Mesothelial cell of epicardium (in vitro differentiated cells): ENCODE measurements at places on chromosomes 5 and 9. TPM values are rescaled to one million over a fixed set of nuclear protein-coding genes. Genes with fewer than 3 reads are reported as not detected.

- H3K4me1 ChIP-seq, result peaks cover 38% of the 10 kb centered on the region
- DNase-seq, result no peak
- H3K27me3 ChIP-seq, result no peaks in the 10 kb centered on the region
- H3K36me3 ChIP-seq, result peaks cover 5% of the 10 kb centered on the region
Observed at GRCh38 chr9:14079440-14079839, 234.5 kb downstream of the NFIB start.

DNA sequence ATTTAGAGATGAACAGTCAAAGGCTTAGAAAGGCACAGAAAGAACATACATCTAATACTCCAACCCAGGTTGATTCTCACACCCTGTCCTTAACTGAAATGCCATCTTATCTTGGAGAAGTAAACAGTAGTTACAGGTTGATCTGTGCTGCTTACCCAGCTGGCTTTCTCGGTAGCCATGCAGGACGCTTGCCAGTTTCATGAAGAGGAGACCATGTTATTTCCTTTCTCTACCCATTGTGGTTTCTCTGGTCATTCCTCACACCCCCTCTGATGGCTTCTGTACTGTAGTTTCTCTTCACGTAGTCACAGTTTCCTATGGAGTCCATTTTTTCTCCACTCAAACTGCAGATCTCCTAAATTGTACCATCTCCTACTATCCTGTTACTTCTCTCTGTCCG, 206.0 kb downstream of the SGCD start:
- peaks cover 12% of the 10 kb centered on the region for H3K4me1 ChIP-seq
- no peaks in the 10 kb centered on the region for H3K36me3 ChIP-seq
- DNase-seq, result no peak
- H3K4me3 ChIP-seq, result no peak overlapping the region

GRCh38 chr5:154801083-154801482, 45.9 kb downstream of the LARP1 start:
- no peak overlapping the region for H3K27ac ChIP-seq
- no peak overlapping the region for H3K4me3 ChIP-seq
- H3K27me3 ChIP-seq, result no peaks in the 10 kb centered on the region
- no peak for DNase-seq
- peaks cover 57% of the 10 kb centered on the region for H3K36me3 ChIP-seq
- H3K4me1 ChIP-seq, result no peaks in the 10 kb centered on the region

DNA sequence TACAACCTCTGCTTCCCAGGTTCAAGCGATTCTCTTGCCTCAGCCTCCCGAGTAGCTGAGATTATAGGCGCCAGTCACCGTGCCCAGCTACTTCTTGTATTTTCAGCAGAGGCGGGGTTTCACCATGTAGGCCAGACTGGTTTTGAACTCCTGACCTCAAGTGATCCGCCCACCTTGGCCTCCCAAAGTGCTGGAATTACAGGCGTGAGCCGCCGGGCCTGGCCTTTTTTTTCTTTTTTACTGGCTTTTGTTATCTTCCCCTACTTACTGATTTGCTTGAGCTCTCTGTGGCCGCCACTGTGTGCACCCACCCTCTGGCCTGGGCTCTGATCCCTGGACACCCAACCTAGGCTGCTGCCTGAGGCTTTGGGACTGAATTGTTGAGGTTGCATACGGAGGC, 60.3 kb downstream of the ANKRD33B start:
- no peak overlapping the region for H3K4me3 ChIP-seq
- no peak overlapping the region for H3K27ac ChIP-seq
- peaks cover 15% of the 10 kb centered on the region for H3K4me1 ChIP-seq
- H3K27me3 ChIP-seq, result no peaks in the 10 kb centered on the region

GRCh38 chr5:126741361-126741760, 35.6 kb upstream of the LMNB1 start:
- H3K27ac ChIP-seq, result no peak overlapping the region
- no peak overlapping the region for H3K4me3 ChIP-seq
- no peak for DNase-seq
- no peaks in the 10 kb centered on the region for H3K36me3 ChIP-seq

GRCh38 chr5:103347716-103348423, 89.3 kb downstream of the MACIR start:
- no peaks in the 10 kb centered on the region for H3K36me3 ChIP-seq
- H3K4me1 ChIP-seq, result no peaks in the 10 kb centered on the region
- no peak for DNase-seq

- no peak overlapping the region for H3K27ac ChIP-seq
- no peak for DNase-seq
- H3K36me3 ChIP-seq, result no peaks in the 10 kb centered on the region
Observed at GRCh38 chr5:145479271-145479670, 355.9 kb downstream of the PRELID2 start.

- peaks cover 20% of the 10 kb centered on the region for H3K4me1 ChIP-seq
- no peak overlapping the region for H3K4me3 ChIP-seq
- H3K36me3 ChIP-seq, result no peaks in the 10 kb centered on the region
- DNase-seq, result no peak
- H3K27me3 ChIP-seq, result peaks cover 3% of the 10 kb centered on the region
Observed at GRCh38 chr5:61267116-61267515, 64.9 kb upstream of the ZSWIM6 start.

- peaks cover 13% of the 10 kb centered on the region for H3K36me3 ChIP-seq
- DNase-seq, result no peak
Observed at GRCh38 chr5:123156577-123157296, 67.7 kb downstream of the PRDM6 start.

GRCh38 chr9:112764344-112764743, 13.8 kb downstream of the SNX30 start:
- H3K27me3 ChIP-seq, result no peaks in the 10 kb centered on the region
- peaks cover 8% of the 10 kb centered on the region for H3K4me1 ChIP-seq
- no peak overlapping the region for H3K4me3 ChIP-seq
- H3K27ac ChIP-seq, result no peak overlapping the region
- H3K36me3 ChIP-seq, result peaks cover 17% of the 10 kb centered on the region

DNA sequence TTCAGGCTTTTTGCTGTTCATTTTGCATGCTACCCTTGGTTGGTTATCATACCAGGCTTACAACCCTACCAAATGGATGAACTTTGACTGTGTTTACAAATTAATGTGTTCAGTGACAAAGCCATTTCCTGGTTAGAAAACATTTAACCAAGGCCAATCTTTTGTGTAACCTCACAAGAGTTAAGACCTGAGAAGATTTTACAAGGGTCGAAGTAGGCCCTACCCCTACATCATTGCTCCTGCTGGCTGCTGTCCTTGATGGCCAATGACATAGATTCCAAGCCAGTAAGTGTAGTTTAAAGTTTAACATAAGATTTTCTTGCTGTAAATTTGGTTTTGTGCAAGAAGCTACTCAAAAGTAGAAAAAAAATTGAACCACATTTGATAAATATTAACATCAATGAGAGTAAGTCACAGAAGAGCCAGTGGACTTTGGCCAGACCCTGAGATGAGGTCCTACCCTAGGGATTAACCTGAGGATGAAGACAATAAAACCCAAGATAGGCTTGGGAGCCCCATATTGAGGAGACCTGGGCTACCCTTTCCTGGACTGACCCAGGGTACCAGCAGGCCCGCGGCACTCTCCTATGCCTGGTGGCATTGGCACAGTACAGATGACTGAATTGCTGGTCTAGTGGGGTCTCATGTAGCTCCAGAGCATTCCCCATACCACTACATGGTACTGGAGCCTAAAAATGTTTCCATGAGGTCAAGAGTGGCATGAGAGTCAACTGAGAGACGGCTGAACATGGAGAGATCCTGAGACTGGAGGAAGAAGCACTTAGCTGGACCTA, 8.3 kb downstream of the C1QTNF3 start:
- H3K4me1 ChIP-seq, result peaks cover 18% of the 10 kb centered on the region
- H3K27me3 ChIP-seq, result no peaks in the 10 kb centered on the region
- no peak overlapping the region for H3K27ac ChIP-seq
- no peak overlapping the region for H3K4me3 ChIP-seq

DNA sequence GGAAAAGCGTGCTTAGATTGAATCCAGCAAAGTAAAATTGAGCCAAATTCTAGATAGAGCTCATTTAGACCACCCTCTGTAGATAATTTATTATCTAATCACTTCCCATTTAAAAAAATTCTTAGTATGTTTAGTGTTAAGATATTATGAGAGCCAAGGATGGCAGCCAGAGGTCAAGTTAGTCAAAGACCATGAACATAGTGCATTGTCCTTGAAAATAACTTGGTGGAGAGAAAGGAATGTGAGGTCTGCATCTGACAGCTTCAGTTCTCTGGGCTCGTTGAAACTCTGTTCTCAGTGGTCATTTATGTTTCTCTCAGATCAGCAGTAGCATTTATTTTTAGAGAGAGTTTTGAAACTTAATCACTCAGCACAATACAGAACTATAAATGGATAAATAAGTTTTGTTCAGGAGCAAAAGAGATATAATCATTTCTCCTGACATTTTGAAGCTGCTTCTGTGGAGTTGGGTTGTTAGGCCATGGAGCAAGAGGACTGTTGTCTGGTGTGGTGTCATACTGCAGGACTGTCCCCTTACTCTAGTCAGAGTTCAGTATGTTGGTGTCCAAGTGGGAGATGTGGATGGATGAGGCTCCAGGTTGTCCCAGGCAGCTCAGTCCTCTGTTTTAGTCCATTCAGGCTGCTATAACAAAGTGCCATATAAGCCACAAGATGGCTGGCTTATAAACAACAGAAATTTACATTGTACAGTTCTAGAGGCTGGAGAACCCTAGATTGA, 337.7 kb downstream of the FBXL7 start:
- H3K4me1 ChIP-seq, result peaks cover 20% of the 10 kb centered on the region
- H3K27me3 ChIP-seq, result no peaks in the 10 kb centered on the region
- peak overlapping the region; percentile 48 for H3K27ac ChIP-seq
- peaks cover 19% of the 10 kb centered on the region for H3K36me3 ChIP-seq
- no peak for DNase-seq

The HMCN2 gene
- total RNA-seq, result 5.8 to 6.5 TPM (median 6.0 TPM) in 3 replicates

The FOXD4L5 gene
- 0.16 to 0.29 TPM (median 0.22 TPM) in 3 replicates for total RNA-seq

The CDKN2A gene
- total RNA-seq, result 79.5 to 88.5 TPM (median 86.1 TPM) in 3 replicates

The ROR2 gene
- 36.7 to 41.0 TPM (median 39.7 TPM) in 3 replicates for total RNA-seq

The SPINK6 gene
- total RNA-seq, result not detected in 3 replicates

The GABRG2 gene
- 0.56 to 0.63 TPM in 2 of 3 replicates, not detected in the other for total RNA-seq

The ALDH1B1 gene
- total RNA-seq, result 17.5 to 20.3 TPM (median 19.7 TPM) in 3 replicates

The PTGR1 gene
- total RNA-seq, result 46.2 to 49.2 TPM (median 46.3 TPM) in 3 replicates
